ENCODE measurements at places on chromosomes 4 and X.

GRCh38 chrX:130025256-130025655, 42.8 kb downstream of the BCORL1 start:
- no peak for DNase-seq

- DNase-seq = no peak
Observed at GRCh38 chr4:8732092-8732491, 139.5 kb downstream of the CPZ start.

DNA sequence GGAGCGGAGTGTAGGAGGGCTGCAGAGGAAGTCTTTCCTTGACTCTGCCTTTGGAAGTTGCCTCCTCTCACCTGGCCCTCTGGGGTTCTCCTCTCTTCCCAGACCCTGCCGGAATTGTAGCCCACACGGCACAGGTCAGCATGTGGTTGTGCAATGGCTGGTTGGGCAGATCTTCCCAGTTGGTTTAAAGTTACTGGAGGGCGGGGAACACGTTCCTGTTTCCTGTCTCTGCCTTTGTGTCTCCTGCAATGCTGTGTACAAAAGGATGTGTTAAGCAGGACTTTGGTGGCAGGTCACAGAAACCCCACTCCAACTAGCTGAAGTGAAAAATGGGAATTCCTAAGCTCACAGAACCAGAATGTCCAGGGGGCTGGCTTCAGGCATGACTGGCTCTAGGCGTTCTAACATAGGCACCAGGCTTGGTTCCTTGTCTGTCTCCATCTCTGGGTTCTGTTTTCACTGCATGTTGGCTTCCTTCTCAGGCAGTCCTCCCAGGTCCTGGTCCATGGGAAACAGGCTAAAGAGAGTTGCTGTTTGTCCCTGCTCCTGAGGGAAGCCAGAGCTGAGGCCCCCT, 19.9 kb downstream of the SORCS2 start:
- no peak for DNase-seq

DNA sequence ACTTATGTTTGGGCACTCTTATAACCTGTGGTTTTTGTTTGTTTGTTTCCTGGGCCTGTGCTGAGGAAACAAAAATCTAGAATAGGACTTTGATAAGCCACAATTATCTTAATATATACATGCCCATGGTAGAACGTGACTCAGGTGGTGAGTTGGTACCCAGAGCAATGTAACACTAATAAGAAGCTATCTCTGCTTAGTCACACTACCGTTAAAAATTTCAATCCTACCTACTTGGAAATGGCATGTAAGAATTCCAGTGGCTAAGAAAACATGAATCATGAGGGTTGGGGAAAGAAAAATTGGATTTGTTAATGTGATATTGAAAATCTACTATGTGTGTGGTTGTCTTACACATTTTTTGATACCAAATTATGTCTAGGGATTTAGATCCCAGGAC, 30.5 kb upstream of the ADGRG2 start:
- DNase-seq = no peak

Data from stimulated activated CD8-positive, alpha-beta memory T cell treated with anti-CD3 and anti-CD28 coated beads, Interleukin-4, amount 100 ng/mL, for 4 hours (primary cell).